ENCODE measurements at places on chromosomes 5 and 9. TPM values are rescaled to one million over a fixed set of nuclear protein-coding genes. Genes with fewer than 3 reads are reported as not detected.

GRCh38 chr9:121390372-121390771 is 20.3 kb upstream of the STOM start:
- DNase-seq, result no peak

GRCh38 chr5:170923910-170924620 is 62.2 kb downstream of the RANBP17 start:
- DNase-seq, result no peak

GRCh38 chr9:72476100-72476499 is 45.3 kb upstream of the TMC1 start:
- DNase-seq, result no peak

The ADGRD2 gene
- total RNA-seq, result not detected

The WNT8A gene
- not detected for total RNA-seq

The PGM5 gene
- 22.2 TPM for total RNA-seq

The PCDHGA11 gene
- 1.8 TPM for total RNA-seq

DNA sequence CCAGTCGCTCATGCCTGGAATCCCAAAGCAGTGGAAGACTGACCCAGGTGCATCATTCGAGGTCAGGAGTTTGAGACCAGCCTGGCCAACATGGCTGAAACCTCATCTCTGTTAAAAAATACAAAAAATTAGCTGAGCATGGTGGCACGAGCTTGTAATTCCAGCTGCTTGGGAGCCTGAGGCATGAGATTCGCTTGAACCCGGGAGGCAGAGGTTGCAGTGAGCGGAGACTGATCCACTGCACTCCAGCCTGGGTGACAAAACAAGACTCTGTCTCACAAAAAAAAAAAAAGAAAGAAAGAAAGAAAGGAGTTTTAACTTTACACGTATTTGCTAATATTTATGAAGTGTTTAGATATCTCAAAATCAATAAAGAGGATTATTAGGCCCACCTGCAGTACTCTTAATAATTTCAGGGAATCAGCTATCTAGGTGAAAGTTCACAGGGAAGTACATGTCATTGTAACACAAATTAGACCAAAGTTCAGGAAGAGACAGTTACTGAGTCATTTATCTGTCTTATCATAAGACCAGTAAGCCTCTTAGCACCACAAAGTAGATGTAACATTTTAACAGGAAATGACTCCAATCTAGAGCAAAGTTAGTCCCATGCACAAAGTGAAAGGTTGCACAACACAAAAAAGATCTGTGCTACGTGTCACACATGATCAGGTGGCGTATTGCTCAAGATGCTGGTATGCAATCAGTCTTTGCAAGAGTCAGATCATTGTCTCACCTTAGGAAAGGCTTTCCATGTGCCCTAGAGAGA is 34.1 kb upstream of the PLIN2 start:
- DNase-seq, result peak; percentile 31

DNA sequence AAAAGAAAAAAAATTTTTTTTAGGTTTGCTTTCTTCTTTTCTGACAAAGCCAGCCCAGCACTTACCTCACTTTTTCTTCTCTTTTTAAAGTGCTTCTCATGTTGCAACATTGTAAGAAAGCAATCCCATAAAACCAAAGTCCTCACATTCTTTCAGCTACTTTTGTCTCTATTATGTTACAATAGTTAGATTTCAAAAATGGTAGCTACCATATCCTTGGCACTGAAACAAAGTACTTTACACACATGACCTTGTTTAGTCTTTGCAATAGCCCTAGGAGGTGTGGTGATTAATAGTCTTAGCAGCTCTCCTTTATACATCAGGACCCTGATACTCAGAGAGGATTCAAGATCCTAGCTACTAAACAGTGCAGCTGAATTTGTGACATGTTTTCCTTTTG is 23.5 kb upstream of the CARTPT start:
- DNase-seq, result no peak

DNA sequence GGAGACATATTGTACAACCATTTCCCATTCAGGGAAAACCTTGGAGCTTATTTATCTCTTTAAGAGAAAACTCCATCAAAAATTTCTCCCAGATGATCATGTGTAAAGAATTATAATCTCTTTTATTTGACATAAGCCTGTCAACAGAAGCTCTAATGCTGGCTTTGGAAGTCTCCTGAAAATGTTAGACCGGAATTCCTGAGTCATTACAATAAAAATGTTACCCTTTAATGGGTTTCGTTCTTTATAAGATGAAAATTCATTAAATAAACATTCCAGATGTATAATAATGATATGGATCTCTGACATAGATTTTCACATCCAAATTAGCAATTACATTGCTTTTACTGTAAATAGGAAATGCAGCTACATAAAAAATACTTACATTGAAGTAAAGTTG is 1036.4 kb downstream of the EFNA5 start:
- DNase-seq, result no peak

DNA sequence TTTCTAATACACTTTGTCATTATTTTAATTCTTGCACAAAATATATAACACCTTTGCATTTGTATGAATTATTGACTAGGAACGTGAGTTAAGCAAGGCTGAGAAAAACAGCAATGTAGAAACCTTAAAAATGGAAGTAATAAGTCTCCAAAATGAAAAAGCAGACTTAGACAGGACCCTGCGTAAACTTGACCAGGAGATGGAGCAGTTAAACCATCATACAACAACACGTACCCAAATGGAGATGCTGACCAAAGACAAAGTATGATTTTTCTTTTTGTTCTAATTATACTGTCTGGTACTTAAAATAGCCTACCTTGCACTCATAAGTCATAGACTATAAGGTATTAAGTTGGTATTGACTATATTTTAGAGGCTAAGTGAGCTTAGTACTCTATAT is 34.4 kb downstream of the RAD50 start:
- no peak for DNase-seq

GRCh38 chr5:170634256-170634990 is 130.6 kb downstream of the KCNIP1 start:
- peak; percentile 15 for DNase-seq

DNA sequence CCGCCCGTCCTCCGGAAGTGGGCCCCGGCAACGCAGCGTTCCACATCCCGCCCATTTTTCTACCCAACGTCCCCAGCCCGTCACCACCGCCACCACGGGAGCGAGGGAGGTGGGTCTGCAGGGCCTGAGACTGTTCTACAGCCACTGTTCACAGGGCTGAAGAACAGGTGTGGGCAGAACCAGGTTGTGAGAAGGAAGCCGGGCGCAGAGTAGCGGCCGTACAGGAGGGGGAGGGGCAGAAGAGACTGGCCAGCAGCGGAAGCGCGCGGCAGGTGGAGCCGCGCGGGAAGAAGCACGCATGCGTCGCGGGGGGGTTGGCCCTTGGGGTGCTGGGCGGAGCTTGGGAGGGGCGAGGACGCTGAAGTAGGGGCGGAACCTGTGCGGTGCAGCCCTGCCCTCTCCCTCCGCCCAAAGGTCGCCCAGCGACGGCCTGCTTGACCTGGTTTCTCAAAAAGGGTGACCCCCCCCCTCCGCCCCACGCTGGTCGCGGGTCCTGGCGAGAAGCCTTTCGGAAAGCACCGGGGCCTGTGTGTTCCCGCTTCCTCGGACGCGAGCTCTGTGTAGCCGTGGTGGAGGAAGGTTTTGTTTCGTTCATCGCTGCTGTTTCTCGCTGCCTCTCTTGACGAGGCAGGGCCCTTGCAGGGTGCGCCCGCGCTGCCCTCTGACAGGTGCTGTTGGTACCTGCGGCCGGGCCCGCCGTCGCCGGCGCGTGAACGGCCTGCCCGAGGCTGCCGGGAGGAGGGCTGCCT is 7.8 kb upstream of the MGAT1 start:
- peak; percentile 99 for DNase-seq

DNA sequence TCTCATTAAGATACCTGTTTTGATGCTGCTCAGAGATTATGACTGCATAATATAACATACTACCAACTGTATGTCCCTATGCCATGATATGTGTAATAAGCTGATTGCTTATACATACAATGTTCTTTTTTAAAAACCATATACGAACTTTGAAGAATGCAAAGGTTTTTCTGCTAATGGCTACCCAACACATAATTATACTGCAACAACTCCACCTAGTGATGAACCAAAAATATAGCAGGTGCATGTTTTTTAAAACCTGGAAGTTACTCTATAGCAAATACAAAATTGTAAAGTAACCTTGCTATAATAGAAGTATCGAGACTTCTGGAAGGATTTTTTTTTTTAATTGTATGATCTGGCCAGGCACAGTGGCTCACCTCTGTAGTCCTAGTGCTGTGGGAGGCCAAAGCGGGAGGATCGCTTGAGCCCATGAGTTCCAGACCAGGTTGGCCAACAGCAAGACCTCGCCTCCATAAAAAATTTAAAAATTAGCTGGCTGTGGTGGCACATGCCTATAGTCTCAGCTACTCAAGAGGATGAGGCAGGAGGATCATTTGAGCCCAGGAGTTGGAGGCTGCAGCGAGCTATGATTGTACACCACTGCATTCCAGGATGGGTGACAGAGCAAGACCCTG is 49.1 kb downstream of the HOMER1 start:
- no peak for DNase-seq

The LRRC19 gene
- not detected for total RNA-seq

DNA sequence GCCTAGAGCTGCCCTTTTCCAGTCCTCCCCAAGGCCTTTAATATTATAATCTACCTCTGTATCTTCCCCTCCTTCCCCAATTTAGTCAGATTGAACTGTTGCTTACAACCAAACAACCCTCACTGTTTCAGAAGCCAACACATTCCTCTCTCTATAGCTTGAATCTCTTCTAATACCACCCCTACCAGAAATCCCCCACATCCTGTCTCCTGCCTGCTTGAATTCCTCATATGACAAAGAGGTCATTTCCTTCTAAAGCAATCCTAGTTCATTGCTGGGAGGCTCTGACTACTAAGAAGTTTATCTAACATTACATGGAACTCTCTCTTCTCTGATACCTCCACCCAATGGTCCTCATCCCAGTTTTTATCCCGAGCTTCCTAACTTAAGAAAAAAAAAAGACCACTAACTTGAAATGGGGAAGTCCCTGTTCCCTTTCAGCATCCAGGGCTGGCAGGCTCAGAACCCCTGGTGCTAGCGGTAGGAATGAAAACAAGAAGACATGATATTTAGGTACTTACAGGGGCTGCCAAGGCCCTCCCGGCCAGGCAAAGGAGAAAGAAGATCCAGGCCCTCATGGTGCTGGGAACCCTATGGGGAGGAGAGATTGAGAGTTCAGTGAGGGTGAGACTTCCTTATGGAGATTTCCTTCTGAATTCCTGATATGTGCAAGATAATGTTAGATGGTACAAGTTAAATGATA is 11.0 kb downstream of the SPARC start:
- no peak for DNase-seq

- no peak for DNase-seq
These were observed 26.0 kb downstream of the JMY start for GRCh38 chr5:79261897-79262296.

The SELENOP gene
- total RNA-seq, result 1,474 TPM

- no peak for DNase-seq
These were observed 40.8 kb upstream of the SLCO6A1 start for GRCh38 chr5:102539562-102539961.

- no peak for DNase-seq
These were observed 117.5 kb upstream of the ZNF366 start for GRCh38 chr5:72624641-72625236.

GRCh38 chr9:107142430-107142829 is 140.6 kb upstream of the RAD23B start:
- no peak for DNase-seq

- no peak for DNase-seq
These were observed 779.3 kb upstream of the WWC1 start for GRCh38 chr5:167512111-167512510.

DNA sequence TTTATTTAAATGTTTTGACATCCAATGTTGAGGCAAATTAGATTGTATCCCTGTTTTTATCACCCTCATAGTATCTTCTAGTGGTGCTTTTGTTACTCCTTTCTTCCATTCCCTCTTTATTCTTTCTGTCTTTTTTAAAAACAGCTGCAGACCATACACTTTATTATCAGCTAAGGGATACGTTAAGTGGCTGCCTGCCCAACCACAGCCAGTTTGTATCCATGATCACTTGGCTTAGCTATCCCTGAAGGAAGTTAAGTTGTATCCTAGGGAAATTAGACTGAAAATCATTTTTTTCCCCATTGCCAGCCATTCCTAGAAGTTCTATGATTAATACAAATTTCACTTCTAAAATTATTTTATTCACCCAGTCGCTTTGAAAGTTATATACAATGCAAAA is 1032.7 kb downstream of the NR2F1-AS1 start:
- no peak for DNase-seq

DNA sequence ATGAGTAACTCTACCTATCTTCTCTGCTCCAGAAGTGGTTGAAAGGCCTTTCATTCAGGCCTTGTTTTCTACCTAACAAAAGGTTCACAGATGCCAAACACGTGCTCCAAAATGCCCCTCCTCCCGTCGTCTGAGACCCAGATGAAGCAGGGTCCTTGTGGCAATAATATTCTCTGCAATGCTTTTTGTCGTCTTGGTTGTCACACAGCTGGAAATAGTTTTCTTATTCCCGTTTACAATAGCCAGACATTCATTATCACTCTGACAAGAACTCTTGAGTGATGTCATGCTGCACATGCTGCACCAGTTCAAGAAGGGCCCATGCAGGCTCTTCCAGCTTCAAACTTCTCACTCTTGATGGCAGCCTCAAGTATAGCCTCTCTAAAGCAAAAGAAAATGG is 7.8 kb downstream of the LPAR1 start:
- DNase-seq, result no peak

DNA sequence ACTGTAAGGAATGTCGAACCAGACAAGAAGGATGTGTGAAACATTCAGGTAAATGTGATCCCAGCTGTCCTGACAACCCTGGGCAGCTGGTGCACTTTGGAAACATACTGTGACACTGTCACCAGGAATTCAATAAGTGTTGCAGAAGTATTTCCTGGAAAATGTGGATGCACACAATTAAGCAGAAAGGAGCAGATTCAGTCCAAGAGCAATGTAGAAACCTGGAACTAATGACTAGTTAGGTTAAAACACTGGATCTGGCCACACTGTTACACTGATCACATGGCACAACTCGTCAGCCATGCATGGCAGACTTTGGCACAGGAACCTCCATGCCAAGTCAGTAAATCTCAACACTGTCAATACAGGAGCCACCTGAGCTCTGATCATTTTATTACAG is 109.0 kb downstream of the FAM174A start:
- DNase-seq, result no peak

GRCh38 chr5:77942578-77943239 is 166.6 kb upstream of the TBCA start:
- DNase-seq, result no peak

The PAEP gene
- total RNA-seq, result not detected

- DNase-seq, result no peak
These were observed 147.4 kb downstream of the ACTBL2 start for GRCh38 chr5:57335092-57335660.

The NTRK2 gene
- 10.4 TPM for total RNA-seq

GRCh38 chr9:136090056-136090735 is 4.9 kb downstream of the NACC2 start:
- DNase-seq, result no peak

GRCh38 chr5:610011-610743 is 2.0 kb upstream of the CEP72 start:
- peak; percentile 73 for DNase-seq

GRCh38 chr5:5805916-5806315 is 383.4 kb downstream of the ICE1 start:
- DNase-seq, result no peak

The IL33 gene
- total RNA-seq, result 11.1 TPM

The ROPN1L gene
- 27.9 TPM for total RNA-seq

The VLDLR gene
- 10.5 TPM for total RNA-seq

- peak; percentile 25 for DNase-seq
These were observed 144.9 kb downstream of the GOLPH3 start for GRCh38 chr5:32029261-32029660.

- no peak for DNase-seq
These were observed 43.2 kb upstream of the RANBP3L start for GRCh38 chr5:36344899-36345298.

The IZUMO3 gene
- total RNA-seq, result not detected

The ANKRD34B gene
- total RNA-seq, result 0.50 TPM

- DNase-seq, result no peak
These were observed 345.7 kb upstream of the WWC1 start for GRCh38 chr5:167945542-167946384.
